Activated CD4-positive, alpha-beta T cell treated with anti-CD3 and anti-CD28 coated beads for 1 hour (primary cell): ENCODE measurements at places on chromosomes 4 and X.

- no peak for DNase-seq
Observed at GRCh38 chrX:29561417-29561816, 653.9 kb upstream of the MAGEB2 start.

DNA sequence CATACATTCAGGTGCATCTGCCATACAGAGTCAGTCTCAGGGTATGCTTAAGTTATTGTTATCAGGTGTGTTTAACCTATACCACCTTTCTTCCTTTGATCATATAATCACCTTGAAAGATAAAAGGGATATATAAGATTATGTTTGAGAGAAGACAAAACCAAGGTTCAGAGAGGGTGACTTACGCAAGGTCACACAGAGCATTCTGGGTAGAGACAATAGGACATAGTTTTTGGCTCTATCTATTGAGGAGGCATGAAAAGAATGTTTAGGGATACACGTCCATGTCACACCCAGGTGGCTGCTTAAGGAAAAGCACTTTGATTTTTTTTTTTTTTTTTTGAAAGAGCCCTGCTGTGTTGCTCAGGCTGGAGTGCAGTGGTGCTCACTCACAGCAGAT, 327.1 kb upstream of the RPS6KA3 start:
- DNase-seq: no peak

GRCh38 chr4:163587867-163588266, 93.4 kb downstream of the TMA16 start:
- no peak for DNase-seq

GRCh38 chrX:129654652-129655546, at the start of gene APLN:
TSS of gene APLN (minus strand) at chrX:129654956. CDS start at chrX:129654630, 326 bp downstream.
- no peak for DNase-seq

- DNase-seq: no peak
Observed at GRCh38 chr4:114226968-114227760, 247.7 kb upstream of the ARSJ start.

DNA sequence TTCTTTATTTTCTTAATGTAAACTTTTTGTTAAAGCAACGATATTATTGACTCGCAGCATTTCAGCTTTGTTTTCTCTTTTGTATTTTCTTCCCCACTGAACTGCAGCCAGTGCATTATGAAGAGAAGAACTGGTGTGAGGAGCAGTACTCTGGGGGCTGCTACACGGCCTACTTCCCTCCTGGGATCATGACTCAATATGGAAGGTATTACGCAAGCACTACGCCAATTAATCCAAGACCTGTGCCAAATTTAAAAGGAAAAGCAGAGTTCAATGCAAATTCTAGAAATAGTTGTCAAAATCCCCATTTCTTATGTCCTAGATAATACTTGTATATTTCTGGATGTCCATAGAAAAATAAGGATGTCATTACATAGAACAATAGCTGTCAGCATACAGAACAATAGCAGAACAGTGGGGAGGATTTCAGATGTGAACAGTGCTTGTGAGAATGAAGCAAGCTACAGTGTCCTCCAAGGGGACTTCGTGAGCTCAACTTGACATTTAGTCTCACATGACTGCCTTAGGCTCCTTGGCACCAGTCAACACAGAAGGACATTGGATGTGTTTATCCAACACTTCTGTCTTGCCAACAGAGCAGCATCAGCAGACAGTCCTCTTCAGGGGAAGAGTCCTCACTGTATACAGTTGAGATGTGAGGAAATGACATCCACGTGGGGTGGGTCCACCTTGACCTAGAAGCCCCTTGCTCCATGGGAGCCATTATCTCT, 85.9 kb downstream of the MAOA start:
- no peak for DNase-seq

- no peak for DNase-seq
Observed at GRCh38 chr4:2172627-2173231, 69.2 kb downstream of the HAUS3 start.

GRCh38 chrX:437661-438390, 51.1 kb upstream of the PPP2R3B start:
- no peak for DNase-seq

DNA sequence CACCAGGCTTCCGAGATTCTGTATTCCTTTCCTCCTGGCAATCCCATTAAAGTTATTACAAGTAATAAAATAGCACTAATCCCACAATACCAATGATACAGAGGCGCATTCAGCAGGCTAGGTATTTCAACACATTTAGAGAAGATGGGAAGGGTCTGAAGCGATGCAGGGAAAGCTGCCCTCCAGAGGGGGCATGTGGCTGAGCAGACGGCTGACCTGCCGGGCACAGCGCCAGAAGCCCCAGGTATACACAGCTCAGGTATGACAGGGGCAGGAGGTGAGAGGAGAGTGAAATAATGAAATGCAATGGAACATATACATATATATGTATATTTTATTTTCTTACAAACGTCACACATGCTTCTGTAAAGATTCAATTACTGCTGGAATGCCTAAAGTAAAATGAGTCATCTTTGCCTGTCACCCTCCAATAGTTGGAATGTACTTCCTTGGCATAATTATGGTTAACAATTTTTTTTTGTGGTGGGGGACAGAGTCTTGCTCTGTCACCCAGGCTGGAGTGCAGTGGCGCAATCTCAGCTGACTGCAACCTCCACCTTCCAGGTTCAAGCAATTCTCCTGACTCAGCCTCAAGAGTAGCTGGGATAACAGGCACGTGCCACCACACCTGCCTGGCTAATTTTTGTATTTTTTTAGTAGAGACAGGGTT, 21.3 kb upstream of the CDKN2AIP start:
- no peak for DNase-seq

GRCh38 chr4:163335384-163335783, 3.0 kb upstream of the NPY1R start:
- no peak for DNase-seq

GRCh38 chrX:101787934-101788333, 128.3 kb upstream of the ARMCX2 start:
- DNase-seq: no peak

DNA sequence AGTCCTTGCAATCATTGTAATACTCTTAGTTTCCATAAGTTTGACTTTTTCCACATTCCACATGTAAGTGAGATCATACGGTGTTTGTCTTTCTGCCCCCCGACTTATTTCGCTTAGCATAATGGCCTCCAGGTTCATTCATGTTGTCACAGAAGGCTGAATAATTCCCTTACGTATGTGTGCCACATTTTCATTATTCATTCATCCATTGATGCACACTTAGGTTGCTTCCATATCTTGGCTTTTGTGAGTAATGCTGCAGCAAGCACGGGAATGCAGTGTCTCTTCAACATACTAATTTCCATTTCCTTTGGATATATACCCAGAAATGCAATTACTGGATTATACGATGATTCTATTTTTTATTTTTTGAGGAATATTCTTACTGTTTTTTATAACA, 22.0 kb upstream of the VEGFC start:
- no peak for DNase-seq

DNA sequence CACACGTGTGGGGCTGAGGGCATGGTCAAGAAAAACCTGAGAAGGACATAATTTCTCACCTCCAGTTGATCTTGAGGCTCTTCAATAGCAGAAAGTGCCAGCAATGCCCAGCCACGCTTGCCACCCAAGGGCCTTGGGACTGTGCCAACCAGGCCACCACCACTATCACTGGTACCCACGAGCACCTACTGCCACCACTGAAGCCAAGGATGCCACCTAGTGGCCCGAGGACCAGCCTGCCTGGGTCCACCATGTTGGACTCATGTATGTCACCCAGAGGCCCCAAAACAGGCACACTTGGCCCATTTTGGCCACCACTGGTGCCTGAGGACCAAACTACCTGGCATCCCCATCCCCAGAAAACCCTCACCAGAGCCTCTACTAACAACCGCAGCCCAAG, 191.8 kb downstream of the ADAM29 start:
- no peak for DNase-seq

GRCh38 chr4:175953960-175954521, 111.6 kb upstream of the WDR17 start:
- DNase-seq: no peak

DNA sequence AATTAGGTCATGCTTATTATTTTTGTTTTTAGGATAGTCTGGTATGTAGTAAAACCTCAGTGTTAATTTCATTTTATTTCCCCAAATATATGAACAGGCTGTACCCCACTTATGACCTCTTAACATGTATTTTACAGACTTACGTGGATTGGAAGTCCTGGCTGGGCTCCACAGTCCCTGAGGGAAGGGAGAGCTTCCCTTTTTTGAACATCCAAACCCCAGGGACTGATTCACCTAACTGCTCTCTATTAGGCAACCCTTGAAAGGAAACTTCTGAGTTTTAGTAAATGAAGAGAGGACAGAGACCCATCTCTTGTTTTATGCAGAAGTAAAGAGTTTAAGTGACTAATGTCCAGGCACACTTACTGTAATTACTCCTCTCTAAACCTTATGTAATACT, 233.1 kb upstream of the SPRY1 start:
- no peak for DNase-seq

DNA sequence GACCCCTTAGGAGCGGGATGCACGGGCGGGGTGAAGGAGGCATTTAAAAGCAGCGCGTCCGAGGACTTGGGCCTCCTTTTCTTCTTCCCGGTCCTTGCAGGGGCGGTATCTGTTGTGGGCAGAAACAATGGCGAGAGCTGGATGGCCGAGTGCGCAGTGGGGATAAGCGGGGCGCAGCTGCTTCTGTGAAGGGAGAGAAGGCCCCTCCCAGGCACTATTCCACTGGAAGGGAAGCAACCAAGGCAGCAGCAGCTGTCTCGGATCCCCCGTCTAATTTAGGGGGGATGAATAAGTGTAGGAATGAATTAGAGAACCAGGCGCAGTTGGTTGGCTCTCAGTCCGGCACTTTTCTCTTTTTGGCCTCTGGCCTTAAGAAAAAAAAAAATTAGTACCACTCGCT, 995 bp downstream of the SMARCA5 start:
- DNase-seq: no peak
